ENCODE measurements at places on chromosomes 12 and 14.

DNA sequence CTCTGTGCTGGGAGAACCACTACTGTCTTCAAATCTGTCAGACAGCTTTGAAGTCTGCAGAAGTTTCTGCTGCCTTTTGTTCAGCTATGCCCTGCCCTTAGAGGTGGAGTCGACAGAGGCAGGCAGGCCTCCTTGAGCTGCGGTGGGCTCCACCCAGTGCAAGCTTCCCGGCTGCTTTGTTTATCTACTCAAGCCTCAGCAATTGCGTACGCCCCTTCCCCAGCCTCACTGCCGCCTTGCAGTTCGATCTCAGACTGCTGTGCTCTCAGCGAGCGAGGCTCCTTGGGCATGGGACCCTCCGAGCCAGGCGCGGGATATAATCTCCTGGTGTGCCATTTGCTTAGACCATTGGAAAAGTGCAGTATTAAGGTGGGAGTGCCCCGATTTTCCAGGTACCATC lies 25.1 kb upstream of the KLRB1 start:
- DNase-seq = no peak

DNA sequence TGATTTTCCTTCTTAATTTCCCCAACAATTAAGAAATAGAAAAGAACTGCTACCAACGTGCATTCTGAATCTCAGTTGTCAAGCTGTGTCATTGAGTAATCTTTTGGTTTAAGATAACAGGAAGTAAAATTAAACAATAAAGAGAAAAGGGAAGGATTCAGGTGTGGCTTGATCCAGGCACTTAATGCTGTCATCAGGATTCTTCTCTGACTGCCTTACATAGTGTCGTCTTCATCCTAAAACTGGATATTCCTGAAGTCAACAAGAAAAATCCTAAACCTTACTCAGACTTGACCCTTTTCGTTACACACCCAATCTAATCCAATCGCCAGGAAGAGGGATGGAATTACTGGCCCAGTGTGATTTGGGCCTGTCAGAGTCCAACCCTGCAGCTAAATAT lies 443.8 kb downstream of the MED13L start:
- no peak for DNase-seq

- no peak for DNase-seq
These were observed 147.2 kb upstream of the DYRK2 start for GRCh38 chr12:67501362-67501761.

- DNase-seq = peak; percentile 63
These were observed 177.3 kb upstream of the CDKN3 start for GRCh38 chr14:54219261-54220070.

- no peak for DNase-seq
These were observed 35.8 kb upstream of the PTGR2 start for GRCh38 chr14:73815849-73816248.

- DNase-seq = no peak
These were observed 22.9 kb upstream of the CATSPERB start for GRCh38 chr14:91754819-91755218.

DNA sequence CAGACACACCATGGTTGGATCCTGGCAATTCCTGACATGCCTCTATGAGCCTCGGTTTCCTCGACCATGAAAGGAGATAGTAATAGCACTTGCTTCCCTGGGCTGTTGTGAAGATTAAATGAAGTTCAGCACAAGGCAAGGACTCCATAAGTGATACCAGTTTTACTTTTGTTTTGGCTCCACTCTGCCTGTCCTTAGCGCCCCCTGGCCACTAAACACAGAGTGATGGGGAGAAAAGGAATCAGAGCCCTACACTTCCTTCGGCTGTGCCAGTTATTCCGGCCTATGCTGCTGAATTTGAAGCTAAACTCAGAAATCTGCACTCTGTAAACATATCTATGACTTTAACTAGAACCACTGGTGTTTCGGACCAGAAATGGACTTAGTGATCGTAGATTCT lies 173.8 kb downstream of the C12orf75 start:
- DNase-seq = no peak

- DNase-seq = no peak
These were observed 27.8 kb downstream of the GPRC5D start for GRCh38 chr12:12924169-12924568.

GRCh38 chr14:22271838-22272799 lies 316.9 kb downstream of the DAD1 start:
- DNase-seq = no peak

- DNase-seq = no peak
These were observed 44.3 kb downstream of the TEAD4 start for GRCh38 chr12:3003357-3003992.

DNA sequence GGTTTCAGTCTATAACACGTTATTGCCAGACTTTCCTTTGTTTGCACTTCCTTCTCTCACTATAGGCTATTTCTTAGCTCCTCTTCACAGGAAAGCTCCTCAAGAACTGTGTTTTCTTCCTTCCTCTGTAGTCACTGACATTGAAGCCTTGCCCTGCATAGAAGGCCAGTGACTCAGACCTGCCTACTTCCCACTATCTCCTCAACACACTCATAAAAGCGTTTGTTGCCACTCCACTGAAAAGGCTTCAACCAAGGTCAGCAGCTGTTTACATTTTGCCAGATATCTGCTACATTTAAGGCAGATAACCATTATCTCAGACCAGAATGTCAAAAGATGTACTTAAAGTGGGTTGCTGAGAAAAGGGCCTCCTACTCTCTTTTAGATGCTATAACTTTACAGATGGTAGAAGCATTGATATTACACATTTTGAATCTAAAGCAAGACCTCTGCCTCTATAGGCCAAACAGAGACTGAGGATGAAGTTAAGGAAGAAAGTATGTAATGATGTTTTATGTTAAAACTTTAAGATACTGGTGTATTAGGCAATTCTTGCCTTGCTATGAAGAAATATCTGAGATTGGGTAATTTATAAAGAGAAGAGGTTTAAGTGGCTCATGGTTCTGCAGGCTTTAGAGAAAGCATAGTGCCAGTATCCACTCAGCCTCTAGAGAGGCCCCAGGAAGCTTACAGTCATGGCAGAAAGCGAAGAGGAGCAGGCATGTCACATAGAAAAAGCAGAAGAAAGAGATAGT lies 233.3 kb upstream of the FLRT2 start:
- DNase-seq = no peak

DNA sequence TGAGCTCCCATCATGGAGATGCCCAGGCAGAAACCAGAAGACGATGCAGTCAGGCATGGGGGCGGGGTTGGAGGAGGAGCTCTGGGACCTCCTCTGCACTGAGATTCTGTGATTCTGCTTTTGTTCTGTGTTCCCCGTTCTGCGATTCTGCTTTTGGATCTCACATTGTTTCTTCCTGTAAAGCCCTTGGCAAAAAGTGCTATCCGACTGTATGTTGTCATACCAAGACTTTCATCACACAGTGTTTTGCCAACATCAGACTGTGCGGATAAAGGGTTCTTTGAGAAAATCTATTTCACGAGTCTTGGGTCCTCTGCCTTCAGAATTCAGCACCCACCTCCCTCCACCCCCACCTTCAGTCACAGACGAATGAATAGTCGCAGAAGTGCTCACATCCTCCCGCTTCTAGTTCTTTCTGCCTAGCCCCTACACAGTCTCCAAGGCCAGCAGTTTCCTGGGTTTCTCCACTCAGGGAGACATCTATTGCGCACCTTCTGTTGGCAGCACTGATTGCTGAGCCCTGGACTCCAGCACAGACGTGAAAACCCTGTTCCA lies 24.7 kb upstream of the PWP1 start:
- DNase-seq = no peak

GRCh38 chr12:72031066-72031465 lies 92.4 kb downstream of the TPH2 start:
- DNase-seq = no peak

GRCh38 chr14:88005050-88005481 lies at the start of gene GPR65:
TSS of gene GPR65 (plus strand) at chr14:88005135. CDS start at chr14:88010848, 5,713 bp downstream.
- DNase-seq = no peak

DNA sequence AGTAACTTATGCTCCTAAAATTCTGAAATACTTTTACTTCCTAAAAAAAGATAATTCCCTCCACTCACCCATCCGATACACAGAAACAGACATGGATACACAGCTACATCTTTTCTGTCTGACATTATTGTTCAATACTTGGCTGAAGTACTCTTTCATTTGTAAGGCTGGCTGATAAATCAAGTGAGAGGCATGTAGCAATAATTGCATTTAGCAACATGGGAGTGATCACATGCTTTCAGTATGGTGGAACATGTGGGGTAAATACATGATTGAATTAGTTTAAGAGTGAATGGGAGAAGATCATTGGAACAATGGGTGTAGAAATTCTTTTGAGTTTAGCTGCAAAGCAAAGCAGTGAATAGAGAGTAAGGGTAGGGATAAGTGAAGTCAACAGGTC lies 25.6 kb downstream of the PTPRQ start:
- DNase-seq = no peak

DNA sequence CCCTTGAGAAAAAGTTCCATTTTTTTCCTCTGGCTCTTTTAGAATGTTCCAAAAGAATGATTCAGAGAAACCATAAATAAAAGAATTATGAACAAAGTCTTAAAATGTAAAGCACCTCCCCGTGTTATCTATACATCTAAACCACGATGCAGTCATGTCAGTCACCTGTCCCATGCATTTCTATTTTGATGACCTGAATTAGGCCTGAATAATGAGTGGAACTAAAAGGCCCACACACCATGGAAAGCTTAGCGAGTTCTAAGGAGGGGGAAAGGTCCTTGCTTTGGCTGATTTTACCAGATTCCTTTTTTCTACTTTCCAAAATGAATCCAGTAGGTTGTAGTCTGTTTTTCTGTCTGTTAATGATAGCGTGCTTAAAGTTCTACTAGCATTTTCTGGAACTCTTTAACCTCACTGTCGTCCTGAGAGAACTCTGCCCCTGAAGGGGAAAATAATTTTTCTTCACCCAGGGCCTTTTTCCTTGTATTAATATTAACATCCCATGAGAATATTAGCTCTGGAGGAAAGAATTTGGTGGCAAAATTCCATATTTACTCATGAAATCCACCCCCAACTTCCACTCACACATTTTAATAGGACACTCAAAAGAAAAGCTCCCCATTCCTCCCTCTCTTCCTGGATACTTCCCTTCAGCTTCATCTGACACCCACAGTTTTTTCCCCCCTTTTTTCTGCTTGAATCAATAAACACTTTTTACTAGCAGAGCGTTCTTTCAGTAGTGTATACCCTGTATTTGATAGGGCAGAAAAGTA lies 266.3 kb upstream of the DIO2 start:
- no peak for DNase-seq

- no peak for DNase-seq
These were observed 50.8 kb downstream of the RPS6KA5 start for GRCh38 chr14:91009501-91010152.

DNA sequence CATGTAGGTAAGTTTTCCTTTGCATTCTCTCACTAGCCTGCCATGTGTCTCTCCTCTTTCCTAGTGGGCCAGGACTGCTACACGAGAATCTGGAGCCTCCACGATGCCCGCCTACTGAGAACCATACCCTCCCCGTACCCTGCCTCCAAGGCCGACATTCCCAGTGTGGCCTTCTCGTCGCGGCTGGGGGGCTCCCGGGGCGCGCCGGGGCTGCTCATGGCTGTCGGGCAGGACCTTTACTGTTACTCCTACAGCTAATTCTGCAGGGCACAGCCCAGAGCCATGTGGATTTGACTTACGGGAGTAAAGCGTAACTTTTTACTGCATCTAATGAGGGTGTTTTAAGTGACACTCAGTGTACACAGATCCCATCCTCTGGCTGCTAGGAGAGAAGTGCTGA lies 32.3 kb downstream of the DCAF4 start:
- DNase-seq = no peak

DNA sequence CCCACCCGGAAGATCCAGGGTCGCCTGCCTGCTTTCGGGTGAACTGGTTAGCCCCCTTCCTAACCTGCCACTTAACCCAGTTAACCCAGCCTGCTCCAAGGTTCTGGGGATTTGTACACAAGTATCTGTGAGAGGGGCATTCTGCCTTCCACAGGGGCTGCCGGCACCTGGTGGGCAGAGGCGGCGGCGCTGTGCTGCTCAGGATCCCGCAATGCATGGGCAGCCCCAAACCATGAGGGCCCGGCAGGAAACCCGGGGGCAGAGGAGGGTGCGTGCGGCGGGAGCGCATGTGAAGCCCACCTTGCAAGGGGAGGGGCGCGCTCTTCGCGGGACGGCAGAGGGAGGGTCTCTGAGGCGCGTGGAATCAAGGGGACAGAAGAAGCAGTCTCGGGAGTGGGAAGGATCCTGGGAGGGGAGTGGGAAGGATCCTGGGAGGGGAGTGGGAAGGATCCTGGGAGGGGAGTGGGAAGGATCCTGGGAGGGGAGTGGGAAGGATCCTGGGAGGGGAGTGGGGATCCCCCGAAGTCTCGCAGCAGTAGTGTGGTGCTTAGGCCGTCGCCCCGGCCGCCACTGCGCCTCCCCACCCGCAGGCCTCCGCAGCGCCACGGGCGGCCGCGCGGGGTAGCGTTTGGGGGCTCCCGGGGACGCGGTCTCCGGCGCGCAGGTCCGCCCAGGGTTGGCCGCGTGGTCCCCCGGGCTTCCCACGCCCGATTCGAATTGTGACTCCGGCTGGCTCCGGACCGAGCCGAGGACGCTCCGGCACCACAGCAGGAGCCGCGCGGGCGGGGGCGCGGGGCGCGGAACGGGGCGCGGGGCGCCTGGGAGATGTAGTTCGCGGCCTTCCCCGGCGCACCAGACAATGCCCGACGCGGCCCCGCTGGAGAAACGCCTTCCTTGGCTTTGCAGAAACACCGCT lies 4.9 kb upstream of the MTA1 start:
- DNase-seq = peak; percentile 85

GRCh38 chr12:63068857-63069442 lies 82.1 kb downstream of the AVPR1A start:
- DNase-seq = no peak

DNA sequence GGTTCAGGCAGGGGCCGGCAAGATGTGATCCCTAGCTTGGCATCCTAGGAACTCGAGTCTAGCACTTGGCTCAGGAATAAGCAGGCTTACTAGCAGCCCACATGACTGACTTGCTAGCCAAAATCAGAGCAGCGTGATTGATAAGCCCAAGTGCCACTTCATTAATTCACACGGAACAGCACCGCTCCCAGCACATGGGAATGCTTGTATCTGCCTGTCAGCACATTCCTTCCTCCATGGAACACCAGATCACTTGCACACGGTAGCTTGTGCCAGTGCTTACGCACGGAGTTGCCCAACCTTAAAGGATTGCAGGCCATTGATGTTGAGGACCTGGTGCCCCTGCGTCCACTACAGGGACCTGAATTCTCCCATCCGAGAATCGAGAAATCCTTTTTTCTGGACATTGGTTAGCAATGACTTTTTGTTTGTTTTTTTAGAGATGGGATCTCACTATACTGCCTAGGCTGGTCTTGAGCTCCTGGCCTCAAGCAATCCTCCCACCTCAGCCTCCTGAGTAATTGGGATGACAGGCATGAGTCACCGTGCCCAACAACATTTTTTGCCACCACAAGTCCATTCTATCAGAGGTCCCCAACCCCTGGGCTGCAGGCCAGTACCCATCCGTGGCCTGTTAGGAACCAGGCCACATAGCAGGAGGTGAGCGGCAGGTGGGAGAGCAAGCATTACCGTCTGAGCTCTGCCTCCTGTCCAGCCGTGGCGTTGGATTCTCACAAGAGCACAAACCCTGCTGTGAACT lies 30.6 kb upstream of the TSPAN9 start:
- DNase-seq = no peak

- DNase-seq = no peak
These were observed 6.5 kb upstream of the TMBIM4 start for GRCh38 chr12:66176105-66176900.
